ENCODE measurements at places on chromosomes 7 and 10.

DNA sequence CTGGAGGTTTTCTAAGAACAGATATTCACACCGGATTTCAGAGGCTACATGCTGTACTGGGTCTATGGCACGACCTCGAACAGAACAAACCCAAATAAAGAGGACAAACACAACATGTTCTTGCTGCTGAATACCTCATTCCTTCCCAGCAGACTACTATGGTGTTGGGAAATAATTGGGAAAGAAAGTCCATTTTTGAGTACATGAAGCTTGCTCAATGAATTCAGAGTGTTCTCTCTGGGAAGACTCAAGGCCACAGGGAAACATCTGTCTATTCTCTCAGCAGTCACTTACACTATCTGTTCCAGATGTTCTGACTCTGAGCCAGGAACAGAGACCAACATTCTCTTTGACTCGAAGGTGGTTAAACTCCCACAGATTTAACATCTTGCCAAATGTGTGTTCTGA, 30.9 kb downstream of the LAMB1 start:
- no peak for DNase-seq

DNA sequence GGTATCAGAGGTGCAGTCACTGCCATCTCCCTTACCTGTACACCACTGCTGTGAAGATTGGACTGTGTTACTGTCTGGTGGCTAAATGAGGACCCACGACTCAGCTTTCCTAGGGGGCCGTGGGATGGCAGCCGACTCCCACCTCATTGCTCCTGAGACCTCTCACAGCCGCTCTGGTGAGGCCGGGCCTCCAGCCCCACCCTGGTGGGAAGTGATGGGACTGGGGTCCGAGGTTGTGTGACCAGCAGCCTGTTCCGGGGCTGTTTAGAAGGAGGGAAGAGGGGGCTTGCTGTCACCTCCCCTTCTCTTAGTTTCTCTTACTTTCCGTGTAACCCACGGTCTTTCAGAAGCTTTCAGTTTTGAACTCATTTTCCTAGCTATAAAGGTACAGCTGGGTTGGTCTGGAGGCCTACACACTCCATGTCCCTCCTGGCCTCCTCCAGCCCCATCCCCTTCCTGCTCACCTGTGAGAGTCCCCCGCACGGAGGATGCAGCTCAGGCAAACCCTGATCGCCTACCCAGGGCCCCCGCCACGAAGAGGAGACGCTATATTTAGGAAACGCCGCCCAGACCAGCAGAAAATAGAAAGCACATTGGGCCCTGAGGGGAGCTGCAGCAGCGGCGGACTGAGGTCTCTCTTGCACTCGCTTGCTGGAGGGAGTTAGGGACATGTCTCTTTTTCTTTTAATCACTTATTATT, 4.6 kb downstream of the EMX2 start:
- no peak for DNase-seq

DNA sequence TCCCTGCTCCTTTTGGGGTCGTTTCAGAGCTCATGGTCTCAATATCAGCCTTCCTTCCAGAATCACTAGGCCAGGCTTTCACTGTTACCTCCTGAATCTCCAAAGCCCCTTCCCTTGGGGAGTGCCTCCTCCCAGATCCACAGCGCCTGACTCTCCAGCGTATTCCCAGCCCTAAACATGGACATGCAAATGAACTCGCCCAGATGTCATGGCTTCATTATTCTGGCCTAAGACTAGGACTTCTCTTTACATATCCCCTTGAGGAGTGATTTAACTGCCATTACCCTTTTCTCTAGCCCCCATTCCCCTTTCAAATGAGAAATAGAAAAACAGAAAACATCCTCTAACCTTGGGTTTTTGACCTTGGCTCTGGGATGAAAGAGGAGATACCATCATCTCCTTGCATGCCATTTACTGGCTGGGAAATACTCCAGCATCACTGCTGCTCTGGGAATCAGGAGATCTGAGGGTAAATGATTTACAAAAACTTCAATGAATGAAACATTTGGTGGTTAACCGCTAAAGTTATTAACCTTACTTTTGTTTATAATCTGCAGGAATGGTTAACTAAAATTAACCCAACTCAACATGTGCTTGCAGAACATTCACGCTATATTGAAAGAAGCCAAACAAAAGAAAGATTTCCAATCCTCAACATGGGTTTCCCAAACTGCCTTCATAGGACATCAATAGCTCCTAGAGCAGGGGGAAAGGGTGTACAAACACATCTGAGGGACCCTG, 37.0 kb downstream of the FAM171A1 start:
- no peak for DNase-seq

- no peak for DNase-seq
Measured at GRCh38 chr10:106661133-106661766, 503.3 kb downstream of the SORCS1 start.

- DNase-seq = peak; percentile 76
Measured at GRCh38 chr10:73889014-73889413, 14.7 kb upstream of the CAMK2G start.

- no peak for DNase-seq
Measured at GRCh38 chr10:6314620-6315205, 112.0 kb downstream of the PFKFB3 start.

DNA sequence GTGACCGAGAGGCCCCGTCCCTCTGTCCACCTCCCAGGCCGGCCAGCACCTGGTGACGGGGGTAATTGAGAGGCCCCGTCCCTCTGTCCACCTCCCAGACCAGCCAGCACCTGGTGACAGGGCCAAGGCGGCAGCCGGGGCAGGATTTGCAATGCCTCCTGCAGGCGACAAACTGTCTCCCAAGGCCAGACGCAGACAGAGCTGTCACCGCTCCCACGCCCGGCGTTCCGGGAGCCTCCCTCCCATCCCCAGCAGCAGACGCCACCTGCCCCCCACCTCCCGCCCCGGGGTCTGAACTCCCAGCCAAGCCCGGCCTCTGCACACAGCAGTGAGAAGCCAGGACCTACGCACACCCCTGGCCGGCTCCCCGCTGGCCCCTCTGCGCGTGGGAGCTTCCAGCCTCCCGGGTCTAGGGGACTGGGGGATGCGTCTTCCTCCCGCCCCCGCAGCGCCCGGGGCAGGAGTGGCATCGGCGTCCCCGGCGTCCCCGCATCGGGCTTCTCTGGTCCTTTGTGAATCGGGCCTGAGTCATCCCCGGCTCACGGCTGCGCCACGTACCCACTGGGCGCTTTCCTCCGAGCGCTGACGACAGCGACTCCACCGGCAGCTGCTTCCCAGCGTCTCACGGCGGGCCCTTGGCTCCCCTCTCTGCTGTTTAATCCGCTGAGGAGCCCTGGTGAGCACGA, 95.1 kb upstream of the DIP2C start:
- no peak for DNase-seq

DNA sequence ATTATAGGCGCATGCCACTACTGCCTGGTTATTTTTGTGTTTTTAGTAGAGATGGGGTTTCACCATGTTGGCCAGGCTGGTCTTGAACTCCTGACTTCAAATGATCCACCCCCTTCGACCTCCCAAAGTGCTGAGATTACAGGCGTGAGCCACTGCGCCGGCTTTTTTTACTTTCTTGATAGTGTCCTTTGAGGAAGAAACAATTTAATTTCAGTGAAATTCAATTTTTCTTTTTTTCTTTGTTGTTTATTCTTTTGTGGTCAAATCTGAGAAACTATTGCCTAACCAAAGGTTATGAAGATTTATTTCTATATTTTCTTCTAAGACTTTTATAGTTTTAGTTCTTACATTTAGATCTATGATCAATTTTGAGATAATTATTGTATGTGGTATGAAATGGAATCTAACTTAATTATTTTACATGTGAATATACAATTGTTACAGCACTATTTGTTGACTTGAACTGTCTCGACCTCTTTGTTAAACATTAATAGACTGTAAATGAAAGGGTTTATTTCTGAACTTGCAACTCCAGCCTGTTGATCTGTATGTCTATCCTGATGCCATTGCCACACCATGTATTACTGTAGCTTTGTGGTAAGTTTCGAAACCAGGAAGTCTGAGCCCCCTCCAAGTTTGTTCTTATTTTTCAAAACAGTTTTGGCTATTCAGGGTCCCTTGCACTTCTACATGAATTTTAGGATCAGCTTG, 19.8 kb upstream of the RASSF4 start:
- DNase-seq = no peak

- DNase-seq = no peak
Measured at GRCh38 chr10:85100495-85100894, 772.1 kb downstream of the CCSER2 start.

- no peak for DNase-seq
Measured at GRCh38 chr7:81960026-81960425, 190.2 kb upstream of the HGF start.

- no peak for DNase-seq
Measured at GRCh38 chr10:119104654-119105015, 722 bp downstream of the DENND10 start.

GRCh38 chr10:54501929-54502328, 299.1 kb downstream of the PCDH15 start:
- no peak for DNase-seq

GRCh38 chr7:110677405-110677804, 413.5 kb upstream of the LRRN3 start:
- no peak for DNase-seq

- no peak for DNase-seq
Measured at GRCh38 chr10:127197154-127197432, 702 bp upstream of the INSYN2A start.

GRCh38 chr10:88913788-88914187, 33.7 kb downstream of the STAMBPL1 start:
- DNase-seq = no peak

DNA sequence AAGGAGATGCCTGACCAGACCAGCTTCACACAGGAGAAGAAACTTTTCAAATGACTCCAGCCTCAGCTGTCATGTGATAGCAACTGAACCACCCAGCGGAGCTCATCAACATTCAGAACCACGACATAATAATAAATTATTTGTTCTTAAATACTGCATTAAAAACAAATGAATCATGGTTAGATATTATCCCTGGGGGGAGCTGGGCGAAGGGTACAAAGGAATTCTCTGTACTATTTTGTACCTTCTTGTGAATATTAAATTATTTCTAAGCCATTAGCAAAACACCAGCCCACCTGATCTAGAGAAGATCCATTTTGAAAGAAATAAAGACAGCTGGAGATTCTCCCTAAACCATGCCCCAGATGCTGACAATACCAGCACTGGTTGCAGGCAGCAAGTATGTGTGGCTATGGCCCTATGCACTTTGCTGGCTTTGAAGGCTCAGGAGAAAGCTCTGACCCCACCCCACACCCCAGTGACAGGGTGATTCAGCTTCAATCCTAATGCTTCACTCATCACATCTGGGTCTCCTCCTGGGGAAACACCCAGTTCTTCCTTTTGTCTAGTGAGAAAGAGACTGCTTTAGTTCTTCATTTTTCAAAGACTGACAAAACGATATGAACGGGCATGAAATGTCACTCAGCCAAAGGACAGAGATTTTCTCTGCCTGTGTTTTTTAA, 45.5 kb upstream of the NKX2-3 start:
- no peak for DNase-seq

DNA sequence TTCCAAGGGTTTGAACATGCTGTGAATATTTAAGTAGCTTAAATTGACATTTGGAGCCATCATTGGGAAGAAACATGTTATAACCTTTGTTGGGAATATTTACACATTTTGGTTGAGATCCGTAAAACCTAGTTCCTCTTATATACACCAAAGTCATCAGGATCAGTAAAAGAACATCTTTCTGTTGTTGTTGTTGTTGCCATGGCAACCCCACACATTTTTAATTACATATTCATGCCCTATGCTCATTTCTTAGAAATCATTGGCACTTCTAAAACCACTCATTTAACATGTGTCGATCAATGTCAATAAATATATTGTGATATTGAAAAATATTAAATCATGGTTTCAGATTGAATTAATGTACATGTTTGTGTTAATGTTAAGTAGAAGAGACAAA, 122.6 kb downstream of the POU6F2 start:
- no peak for DNase-seq

GRCh38 chr7:26049081-26049480, 102.9 kb upstream of the NFE2L3 start:
- no peak for DNase-seq

DNA sequence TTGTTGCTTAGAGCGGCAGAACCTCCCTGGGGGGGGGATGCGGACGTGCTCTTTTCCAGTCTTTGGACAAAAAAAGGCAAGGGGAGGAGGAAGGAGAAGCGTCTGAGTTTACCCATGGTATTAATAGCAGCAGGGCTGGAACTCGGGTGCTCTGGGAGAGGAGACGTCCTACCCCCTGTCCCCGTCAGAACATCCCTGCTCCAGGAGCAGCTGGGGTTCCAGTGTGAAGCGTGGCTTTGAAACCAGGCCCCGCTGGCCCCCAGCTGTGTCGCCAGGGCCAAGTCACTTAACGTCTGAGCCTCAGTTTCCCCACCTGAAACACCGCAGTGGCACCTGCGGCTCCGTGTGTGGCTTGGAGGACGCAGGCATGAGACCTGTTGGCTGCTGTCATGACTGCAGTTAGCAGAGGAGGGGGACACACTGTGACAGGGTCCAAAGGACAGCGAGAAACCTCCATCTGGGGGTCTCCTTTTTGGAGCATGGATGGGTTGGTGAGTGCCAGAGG, 1.4 kb downstream of the AMZ1 start:
- DNase-seq = no peak

GRCh38 chr10:5746197-5746596, 61.6 kb downstream of the TASOR2 start:
- DNase-seq = no peak

DNA sequence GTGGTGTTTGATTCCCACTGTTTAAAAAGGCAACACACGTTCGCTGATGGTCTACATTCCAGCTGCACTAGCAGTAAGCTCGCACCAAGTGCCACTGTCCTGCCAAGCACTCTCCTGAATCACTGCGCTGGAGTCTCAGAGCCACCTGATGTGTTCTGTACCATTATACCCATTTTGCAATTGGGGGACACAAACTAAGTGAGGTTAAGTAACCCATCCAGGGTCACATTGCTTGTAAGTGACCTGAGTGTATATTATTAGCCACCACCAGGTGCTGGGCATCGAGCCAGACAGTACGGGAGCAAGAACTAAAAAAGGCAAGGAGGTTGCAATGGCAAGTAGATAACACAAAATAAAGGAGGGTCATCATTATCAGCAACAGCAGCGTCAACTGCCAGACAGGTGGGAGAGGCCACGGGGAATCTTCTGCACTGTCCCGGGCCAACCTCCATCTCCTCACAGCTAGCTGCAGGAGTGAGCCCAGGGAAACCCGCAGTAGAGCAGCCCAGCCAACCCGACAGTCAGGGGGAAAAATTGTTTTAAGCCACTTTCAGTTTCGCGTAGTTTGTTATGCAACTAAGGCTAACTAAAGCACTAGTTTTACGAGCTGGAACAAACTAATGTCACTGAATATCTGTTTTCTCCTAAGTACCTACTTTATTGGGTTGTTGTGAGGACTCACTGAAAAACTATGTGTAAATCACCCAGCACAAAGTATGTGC, 712 bp upstream of the CPVL start:
- no peak for DNase-seq
